ENCODE measurements at places on chromosomes 2 and 18.

DNA sequence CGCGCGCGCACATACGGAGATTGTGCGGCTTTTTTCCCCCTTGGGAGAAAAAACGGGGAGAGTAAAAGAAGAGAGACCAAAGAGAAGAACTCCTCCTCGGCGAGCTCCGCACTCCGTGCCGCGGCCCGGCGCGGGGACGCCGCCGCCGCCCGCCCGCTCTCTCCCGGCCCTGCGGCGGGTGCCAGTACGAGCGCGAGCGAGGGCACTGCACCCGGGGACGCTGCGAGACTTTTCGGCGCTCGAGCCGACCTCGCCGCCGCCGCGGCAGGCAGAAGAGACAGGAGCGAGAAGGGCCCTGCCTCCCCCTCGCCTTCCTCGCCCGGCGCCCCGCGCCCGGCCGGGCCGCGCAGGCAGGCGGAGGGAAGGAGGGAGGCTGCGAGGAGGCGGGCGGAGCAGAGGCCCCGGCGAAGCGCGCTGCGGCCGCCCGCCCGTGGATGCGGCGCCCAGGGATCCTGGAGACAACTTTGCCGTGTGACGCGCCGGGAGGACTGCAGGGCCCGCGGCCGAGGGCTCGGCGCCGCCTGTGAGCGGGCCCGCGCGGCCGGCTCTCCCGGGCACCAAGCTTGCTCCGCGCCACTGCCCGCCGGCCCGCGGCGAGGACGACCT is 857 bp upstream of the INHBB start:
- no peak for DNase-seq

DNA sequence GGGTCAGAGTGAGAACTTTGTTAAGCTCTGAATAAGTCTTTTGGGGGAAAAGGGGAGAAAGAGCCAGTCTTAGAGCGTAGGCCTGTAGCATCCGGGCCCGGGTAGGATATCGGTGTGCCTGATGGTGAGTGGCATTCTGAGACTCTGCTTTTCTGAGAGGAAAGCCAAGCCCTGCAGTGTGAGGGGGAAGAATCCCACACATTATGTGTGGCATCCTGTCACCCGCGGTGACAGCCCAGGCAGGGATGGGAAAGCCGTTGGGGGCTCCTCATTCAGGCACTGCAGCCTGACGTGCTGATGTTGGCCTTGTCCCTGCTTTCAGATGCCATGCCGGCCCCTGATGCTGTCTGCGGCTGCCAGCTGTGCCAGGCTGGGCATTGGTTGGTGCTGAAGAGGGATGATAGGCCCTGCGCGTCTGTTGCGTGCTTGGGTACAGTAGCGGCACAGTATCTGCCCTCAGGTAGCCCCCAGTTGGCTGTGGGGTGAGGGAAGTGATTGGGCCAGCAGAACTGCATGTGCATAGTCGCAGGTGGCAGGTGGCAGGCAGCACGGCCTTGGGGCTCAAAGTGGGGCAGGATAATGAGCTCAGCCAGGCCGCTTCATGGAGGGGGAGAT is 37.6 kb downstream of the GLI2 start:
- DNase-seq: no peak

- no peak for DNase-seq
Measured at GRCh38 chr18:76521417-76522121, 26.5 kb upstream of the ZNF516 start.

GRCh38 chr2:44942304-44943030 is 965 bp downstream of the SIX3 start:
- DNase-seq: no peak

DNA sequence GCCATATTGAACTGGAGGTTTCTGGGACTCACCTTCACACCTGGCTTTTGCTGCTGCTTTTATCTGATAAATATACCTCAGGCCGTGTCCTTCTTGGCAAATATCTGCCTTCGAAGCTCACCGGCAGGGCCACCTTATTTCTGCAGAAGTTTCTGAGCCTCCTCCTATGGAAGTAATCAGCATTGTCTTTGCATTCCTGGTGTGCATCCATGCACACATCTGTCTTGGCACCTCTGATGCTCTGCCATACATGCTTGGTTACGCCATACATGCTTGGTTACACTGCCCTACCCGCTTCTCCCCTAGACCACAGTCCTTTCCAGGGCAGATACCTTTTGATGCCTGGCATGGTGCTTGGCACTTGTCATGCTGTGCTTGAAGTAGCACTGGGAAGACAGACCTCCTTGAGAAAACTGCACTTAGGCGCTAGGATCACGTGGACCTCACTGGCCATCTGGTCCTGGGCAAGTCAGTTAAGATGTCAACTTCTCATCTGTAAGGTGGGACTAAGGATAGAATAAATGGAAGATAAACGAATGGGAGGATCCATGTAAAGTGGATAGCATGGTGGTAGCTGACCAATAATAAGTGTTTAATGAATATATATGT is 66.8 kb downstream of the ZNF236 start:
- DNase-seq: no peak

DNA sequence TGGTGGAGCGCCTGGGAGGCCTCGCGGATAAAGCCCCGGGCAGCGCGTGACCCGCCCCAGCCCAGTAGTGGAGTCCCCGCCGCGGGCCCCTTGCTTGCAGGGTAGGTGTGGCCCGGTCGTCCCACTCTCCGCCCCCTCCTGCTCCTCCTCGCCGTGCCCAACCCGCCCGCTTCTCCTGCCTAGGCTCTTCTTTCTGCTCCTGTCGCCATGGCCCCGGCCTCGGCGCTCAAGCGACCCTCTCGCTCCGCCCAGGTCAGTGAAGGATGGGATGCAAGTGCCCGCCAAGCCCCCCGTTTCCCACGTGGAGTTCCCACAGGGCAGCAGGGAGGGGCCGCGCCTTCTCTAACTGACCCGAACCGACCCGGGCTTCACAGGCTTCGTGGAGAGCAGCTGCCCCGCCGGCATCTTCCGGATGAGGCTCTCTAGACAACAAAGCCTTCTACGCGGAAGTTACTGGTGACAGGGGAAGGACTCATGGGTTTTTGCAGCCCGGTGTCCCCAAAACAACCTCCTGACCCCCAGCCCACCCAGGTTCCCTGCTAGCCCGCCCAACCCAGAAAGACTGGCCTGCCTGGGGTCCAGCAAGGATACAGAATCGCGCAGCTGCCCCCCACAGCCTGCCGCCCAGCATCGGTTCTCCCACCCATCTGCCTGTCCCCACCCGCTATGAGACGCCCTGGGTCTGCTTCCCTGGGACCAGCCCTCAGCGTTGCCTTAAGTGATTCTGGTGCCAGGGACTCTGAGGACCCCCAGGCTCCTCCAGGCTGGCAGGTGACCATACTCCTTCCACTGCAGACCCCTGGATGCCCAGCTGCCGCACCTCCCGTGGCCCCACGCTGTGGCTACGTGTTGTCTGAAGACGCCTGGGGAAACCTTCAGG is 32.8 kb downstream of the TTC32 start:
- DNase-seq: peak; percentile 35

- DNase-seq: no peak
Measured at GRCh38 chr2:70181363-70181956, 9.4 kb downstream of the C2orf42 start.

DNA sequence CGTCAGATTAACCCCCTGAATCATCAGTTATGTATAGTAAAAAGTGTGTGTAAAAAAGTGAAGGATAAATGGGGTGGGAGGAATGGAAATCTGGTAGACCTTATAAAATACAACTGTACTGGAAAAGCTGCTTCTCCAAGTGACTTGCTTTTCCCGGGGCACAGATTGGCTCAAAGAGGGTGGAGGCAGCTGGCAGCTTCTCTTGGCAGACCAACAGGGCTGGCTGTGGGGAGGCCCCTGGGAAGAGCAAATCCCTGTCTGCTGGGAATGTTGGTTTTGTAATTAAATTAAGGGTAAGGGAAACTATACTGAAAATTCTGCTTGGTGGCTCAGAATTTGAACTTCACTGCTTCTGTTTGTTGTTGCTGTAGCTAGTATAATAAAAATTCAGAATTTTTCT is 154.2 kb upstream of the DLX2 start:
- DNase-seq: no peak

DNA sequence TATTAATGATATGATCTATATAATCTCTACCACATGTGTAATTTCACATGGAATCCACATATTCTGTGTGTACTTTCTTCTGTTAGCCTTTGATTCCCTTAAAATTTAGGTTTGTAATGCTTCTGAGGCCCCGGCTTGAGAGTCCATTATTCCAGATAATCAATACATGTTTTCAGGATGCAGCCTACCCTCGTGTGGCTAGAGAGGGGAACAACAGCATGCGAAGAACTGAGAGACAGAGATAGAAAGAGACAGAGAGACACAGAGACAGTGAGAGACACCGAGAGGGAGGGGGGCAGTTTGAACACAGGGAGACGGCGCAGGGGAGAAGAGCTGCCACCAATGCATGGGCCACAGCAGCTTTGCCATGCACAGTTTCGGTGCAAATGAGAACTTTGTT is 185.4 kb downstream of the SNTG2 start:
- no peak for DNase-seq

GRCh38 chr18:62339106-62339988 is 14.2 kb downstream of the TNFRSF11A start:
- no peak for DNase-seq

- DNase-seq: no peak
Measured at GRCh38 chr2:96318723-96319122, 6.4 kb upstream of the ITPRIPL1 start.

- no peak for DNase-seq
Measured at GRCh38 chr18:65257149-65257548, 493.7 kb upstream of the CDH7 start.

- DNase-seq: no peak
Measured at GRCh38 chr2:133748007-133748700, 179.9 kb upstream of the NCKAP5 start.
